CD4-positive, alpha-beta memory T cell (primary cell): ENCODE measurements at places on chromosomes 2 and 18.

DNA sequence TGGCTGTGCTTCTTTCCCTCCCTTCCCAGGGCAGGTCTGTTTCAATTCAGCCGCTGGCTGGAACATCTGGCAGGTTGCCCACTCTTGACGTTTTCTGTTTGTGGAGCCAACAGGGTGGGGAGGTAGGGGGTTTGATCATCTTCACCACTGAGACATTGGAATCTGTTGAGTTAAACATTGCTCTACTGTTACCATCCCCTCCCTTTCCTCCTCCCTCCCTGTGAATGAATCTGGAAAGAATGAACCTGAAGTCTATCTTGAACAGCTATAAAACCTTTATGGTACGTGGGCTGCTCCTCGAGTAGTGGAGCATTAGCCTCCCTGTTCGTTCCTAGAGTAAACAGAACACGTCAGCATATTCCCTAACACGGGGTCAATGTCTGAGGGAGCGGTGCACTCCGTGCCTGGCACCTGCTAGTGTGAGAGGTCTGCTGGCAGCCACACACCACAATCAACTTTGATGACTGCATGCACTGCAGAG is 249.9 kb upstream of the RBBP8 start:
- DNase-seq, result no peak

DNA sequence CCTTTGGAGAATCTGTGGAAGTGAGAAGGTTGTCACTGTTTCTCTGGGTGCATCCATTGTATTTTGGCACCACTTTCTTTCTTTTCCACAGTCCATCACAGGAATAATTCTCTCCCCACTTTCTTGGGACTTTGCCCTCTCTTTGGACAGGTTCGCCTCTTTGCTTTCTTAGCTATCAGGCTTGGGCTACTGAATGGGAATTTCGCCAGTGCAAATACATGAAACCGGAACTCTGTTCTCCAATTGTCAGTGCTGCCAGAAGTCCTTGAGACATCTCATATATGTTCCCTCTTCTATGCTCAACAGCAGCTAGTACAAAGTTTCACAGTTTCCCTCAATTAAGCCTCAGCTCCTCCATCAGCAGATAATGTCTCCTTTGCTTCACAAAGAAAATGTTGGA is 76.2 kb downstream of the NABP1 start:
- no peak for DNase-seq

DNA sequence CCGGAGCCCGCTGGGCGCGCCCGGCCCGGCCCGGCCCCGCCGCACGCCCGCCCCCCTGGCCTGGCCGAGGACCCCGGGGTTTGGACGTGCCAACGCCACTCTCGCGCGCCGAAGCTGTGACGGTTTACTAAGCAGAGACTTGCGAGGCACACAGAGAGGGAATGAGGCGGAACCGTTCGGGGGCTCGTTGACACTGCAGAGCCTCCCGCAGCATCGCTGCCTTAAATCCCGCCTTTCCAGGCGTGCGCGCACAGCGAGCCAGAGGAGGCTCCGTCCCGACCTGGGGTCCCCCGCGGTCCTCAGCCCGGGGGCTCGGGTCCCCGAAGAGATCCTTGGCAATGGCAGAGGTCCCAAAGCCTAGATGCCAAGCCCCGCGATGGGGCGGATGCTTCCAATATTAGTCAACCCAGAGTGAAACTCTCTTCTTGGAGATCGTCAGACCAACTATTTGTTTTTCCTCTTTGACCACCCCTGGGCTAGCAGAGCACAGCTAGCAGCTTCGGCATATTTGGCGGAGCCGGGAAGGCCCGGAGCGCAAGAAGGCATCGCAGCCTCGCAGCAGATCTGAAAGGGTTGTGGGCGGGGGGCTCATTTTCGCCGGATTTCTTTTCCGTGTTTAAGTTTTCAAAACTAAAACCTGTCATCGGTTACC is at the start of gene ZNF385B:
Gene ZNF385B, minus strand, starts transcription at position 197 of the 652 bp plus-strand sequence.
- no peak for DNase-seq

DNA sequence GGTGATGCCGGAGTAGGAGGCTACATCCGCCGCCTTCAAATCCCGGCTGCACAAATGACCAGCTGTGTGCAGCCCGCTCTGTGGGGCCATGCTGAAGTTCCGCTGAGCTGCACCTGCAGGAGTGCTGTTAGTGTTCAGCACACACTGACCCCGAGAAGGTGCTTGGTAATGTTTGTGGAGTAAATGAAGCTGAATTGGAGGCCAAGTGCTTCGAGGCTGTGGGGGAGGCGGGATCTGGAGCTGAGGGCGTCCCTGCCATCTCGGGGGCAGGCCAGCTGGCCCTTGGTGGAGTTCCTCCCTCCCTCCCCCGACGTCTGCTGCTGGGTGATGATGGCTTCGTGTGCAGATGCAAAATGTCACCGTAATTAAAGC is 23.2 kb downstream of the KCNF1 start:
- no peak for DNase-seq

GRCh38 chr2:241468476-241468781 is 40.0 kb downstream of the STK25 start:
- no peak for DNase-seq

GRCh38 chr18:13213036-13213795 is 5.3 kb upstream of the LDLRAD4 start:
- DNase-seq, result no peak

- no peak for DNase-seq
Observed at GRCh38 chr2:181788897-181789555, 102.5 kb upstream of the ITPRID2 start.

- DNase-seq, result no peak
Observed at GRCh38 chr2:30233271-30234009, 2.1 kb downstream of the LBH start.

GRCh38 chr2:27347641-27348040 is 8.9 kb downstream of the GTF3C2 start:
- no peak for DNase-seq

DNA sequence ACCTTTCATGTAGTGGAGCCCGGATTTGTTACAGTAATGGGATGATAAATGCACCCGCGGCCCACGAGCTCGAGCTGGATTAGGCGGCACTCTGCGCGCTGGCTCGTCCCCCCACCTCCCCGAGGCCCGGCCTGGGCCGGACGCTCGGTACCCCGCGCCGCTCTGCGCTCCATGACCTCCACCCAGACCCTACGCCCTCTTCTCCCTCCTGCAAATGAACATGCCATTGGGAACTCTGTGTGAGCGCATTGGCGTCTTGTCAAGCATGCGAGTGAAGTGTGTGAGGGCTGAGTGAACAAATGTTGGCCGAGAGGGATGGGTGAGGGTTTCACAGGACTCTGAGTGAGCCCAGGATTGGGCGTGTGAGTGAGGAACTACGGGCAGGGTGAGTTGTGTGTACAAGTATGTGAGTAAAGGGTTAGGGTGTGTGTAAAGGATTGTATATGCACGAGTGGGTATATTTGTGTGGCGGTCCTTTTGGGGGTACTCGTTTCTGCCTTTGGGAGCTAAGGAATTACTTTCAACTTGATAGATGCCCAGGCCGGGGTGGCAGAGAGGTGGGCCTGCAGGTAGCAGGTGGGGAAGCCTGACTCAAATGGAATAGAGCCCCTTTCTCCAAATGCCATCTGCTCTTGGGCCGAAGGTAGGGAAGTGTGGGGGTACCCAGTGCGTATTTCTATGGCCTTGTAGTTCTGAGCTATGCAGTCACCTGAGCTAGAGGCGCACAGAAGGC is 2.9 kb upstream of the EN1 start:
- no peak for DNase-seq

DNA sequence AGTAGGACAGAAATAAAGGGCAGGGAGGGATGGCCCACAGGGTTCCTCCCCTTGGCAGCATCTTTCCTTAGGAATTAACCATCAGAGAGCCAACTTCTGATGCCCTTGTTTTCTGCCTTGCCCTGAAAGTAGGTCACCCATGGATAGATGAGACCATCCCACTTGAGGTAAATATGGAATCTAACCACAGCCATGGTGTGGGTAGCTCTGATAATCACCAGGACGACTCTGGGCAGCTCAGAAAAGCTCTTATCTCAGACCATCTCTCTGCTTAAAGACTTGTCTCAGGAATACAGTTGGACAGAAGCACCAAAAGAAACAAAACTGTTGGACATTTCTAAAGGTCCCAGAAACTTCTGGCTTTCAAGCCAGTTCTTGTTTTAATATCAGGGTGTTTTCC is 101.4 kb upstream of the CELF4 start:
- DNase-seq, result no peak

DNA sequence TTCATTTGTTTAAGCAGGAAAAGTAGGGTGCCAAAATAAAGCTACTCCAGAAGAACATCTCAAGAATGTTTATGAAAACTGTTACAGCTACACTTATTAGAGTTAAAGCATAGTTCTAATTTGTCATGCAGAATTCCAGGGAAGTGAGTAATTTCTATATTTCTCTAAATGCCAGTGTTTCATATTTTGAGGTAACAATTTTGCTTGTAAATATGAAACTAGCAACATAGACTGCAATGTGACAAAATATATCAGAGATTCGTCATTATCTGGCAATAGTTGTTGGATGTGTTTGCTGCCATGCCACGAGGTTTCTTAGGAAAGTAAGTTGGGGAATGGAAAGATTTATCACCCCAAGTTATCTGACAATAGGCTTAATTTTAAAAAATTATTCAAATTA is 424.1 kb upstream of the ZEB2 start:
- DNase-seq, result no peak

GRCh38 chr2:99710721-99711120 is 220.9 kb upstream of the REV1 start:
- DNase-seq, result no peak

DNA sequence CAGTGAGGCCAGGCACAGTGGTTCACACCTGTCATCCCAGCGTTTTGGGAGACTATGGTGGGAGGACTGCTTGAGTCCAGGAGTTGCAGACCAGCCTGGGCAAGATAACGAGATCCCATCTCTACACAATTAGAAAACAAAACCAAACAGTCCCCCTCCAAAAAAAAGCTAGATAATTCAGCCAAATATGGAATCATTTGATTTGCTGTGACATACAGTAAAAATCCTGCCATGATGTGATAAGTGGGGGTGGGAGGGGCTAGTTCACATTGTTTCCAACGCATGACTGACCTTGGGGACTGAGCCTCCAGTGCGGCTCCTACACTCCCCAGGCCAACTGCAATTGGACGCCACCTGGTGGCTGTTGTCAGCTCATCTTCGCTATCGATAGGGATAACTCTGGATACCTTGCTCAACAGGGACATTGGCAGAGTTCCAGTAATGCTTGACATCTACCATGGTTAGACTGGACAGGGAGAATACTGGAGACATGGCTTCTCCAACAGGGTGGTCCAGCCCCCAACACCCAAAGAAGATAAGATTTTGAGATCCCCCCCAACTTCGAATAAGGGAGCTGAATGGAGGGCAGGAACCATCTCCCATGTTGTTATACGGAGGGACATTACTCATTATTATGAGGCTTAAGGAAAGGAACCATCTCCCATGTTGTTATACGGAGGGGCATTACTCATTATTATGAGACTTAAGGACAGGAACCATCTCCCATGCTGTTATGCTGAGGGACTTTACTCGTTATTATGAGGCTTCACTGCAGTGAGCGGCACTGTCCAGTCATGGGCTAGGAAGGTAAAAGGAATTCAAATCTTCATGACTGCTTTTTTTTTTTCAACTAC is 135.9 kb downstream of the TGIF1 start:
- peak; percentile 60 for DNase-seq

DNA sequence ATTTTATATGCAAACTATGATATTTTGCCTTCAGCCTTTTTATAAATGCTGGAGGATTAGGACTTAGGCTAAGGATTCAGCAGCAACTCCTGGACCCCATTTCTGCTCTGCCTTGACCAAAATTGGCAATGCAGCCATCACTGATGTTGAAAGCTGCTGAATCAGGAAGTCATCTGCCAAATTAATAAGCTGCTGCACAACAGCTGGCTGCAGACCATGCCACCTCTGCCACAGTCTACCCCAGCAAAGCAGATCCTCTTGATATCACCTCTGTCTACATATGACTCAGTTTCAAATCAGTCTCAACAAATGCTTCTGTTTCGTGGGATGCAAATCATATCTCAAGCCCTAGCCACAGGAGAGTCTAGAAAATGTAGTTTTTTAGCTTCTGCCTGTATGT is 7.1 kb upstream of the SOS1 start:
- DNase-seq, result peak; percentile 17

DNA sequence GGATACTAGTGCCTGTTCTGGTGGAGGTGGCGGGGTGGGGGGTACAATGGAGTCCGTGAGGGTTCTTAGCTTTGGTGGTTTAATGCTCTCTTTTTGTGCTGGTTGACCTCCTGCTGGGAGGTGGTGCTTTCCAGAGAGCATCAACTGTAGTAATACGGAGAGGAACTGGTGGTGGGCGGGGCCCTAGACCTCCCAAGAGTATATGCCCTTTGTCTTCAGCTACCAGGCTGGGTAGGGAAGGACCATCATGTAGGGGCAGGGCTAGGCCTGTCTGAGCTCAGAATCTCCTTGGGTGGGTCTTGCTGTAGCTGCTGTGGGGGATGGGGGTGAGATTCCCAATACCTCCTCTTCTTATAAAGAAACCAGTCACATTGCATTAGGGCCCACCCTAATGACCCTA is 27.1 kb downstream of the CAMKMT start:
- no peak for DNase-seq

GRCh38 chr18:40949114-40949950 is 1005.7 kb upstream of the PIK3C3 start:
- DNase-seq, result no peak

GRCh38 chr2:110869472-110870446 is 137.4 kb downstream of the ACOXL start:
- DNase-seq, result no peak

GRCh38 chr2:85719609-85720240 is 25.6 kb downstream of the GNLY start:
- DNase-seq, result no peak

GRCh38 chr2:231161252-231161839 is 36.5 kb upstream of the HTR2B start:
- peak; percentile 2 for DNase-seq

- no peak for DNase-seq
Observed at GRCh38 chr2:3151153-3151918, 226.3 kb downstream of the EIPR1 start.

DNA sequence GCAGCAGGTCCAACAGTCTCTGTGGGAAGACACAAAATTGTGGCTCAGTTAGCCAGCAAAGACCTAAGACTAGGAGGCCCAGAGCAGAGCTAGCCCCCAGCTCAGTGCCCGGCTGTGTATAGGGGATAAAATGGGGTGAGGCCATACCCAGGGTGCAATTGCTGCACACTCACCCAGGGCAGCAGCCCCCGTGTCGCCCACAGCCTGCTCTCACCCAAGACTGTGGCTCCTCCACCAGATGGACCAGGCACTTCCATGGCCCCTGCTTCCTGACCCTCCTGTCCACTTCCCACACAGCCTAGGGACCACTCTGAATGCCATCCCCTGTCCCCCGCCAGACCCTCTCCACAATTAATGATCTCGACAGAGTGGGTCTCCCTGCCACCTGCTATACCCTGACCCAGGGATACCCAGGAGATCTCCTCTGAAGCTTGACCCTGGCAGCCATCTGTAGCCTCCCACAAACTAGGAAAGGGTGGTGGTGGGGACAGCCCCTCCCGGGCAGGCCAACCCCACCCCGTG is 85.7 kb downstream of the HS1BP3 start:
- DNase-seq, result no peak

GRCh38 chr2:161423421-161424393 is 7.6 kb downstream of the TBR1 start:
- peak; percentile 22 for DNase-seq

GRCh38 chr2:132754392-132754791 is 84.4 kb upstream of the LYPD1 start:
- DNase-seq, result no peak
